Activated naive CD4-positive, alpha-beta T cell treated with anti-CD3 and anti-CD28 coated beads, Interleukin-2, amount 10 ng/mL, durations not matched to agents 5 hours and 36 hours (primary cell): ENCODE measurements at places on chromosomes 5 and 9. TPM values are rescaled to one million over a fixed set of nuclear protein-coding genes. Genes with fewer than 3 reads are reported as not detected.

NR2F1-AS1 gene
- total RNA-seq, result not detected

FBP2 gene
- not detected for total RNA-seq

MSH3 gene
- 18.8 TPM for total RNA-seq

PITX1 gene
- 0.08 TPM for total RNA-seq

EGFLAM gene
- total RNA-seq, result not detected

EQTN gene
- total RNA-seq, result not detected

MYOZ3 gene
- 0.20 TPM for total RNA-seq

PLAC8L1 gene
- 0.39 TPM for total RNA-seq

CDX1 gene
- total RNA-seq, result not detected

IFNA13 gene
- not detected for total RNA-seq

DPYSL3 gene
- not detected for total RNA-seq

C5orf58 gene
- not detected for total RNA-seq

CD180 gene
- total RNA-seq, result 0.48 TPM
